SK-N-SH treated with all-trans-retinoic acid at 6 μM for 48 hours (cell line): ENCODE measurements at places on chromosomes 12 and 14.

DNA sequence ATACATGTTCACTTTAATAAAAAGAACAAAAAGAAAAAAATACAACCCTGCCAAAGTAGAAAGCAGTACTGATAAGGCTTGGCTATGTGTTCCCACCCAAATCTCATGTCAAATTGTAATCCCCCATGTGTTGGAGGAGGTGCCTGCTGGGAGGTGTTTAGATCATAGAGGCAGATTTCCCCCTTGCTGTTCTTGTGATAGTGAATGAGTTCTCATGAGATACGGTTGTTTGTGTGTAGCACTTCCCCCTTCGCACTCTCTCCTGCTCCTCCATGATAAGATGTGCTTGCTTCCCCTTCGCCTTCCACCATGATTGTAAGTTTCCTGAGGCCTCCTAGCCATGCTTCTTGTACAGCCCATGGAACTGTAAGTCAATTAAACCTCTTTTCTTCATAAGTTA is 59.9 kb downstream of the USP15 start:
- ATAC-seq = no peak

DNA sequence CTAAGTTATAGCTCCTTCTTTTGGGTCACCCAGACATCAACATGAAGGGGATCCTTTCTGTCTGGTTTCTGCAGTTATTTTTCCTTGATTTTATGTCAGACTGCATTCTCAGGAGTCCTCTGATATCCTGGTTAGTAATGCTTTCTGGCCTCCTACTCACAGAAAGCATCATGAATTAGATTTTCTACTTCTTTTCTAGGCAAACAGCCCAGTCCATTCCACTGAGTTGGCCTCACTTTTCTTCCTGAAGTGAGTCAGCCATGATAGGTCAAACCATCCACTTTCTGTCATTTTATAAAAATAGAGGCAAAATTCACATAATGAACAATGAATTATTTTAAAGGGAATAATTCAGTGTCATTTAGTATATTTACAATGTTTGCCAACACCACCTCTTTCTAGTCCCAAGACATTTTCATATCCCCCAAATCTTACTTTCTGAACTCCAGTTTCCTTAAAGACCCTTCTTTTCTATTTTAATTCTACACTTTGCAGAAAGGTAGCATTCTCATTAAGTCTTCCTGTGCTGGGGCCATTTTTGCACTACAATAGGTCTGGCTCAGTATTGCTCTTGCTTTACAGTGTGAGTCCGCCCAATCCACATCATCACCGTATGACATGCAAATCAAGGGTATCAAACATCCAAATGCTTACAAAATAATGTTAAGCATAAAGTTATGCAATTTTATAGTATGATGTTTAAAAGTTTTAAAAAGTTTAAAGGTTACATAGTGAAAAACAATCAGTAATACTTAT is 95.1 kb downstream of the UNC79 start:
- ATAC-seq = no peak

DNA sequence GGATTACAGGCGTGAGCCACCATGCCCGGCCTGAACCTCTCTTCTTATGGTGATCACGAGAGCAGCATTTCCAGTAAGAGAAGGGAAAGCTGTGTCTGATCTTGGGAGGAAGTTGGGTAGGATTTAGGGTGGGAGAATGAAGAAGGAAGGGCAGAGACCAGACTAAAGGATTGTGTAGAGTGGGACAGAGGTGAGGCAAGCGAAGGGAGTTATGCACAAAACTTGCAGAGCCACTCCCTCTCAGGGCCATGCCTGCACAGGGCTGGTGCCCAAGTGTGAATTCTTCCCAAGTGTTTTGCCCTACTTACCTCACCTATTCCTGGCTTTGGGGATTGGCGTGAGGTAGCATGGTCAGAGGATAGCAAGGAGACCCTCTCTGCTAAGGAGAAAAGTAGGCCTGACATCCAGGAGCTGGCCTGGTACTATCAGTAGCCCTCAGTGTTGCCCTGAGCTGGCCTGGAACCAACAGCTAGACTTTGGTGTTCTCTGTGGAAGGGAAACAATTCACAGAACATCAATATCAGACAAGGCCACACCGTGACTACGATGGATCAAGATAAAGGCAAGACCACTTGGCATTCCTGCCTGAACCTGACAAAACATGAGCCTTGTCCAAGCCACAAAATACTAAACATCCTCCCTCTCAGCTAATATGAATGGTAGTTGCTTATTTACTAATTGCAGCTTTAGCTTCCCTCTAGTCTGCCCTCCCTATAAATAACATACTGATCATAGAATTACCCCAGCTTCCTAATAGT is 201.0 kb upstream of the AMIGO2 start:
- no peak for ATAC-seq

DNA sequence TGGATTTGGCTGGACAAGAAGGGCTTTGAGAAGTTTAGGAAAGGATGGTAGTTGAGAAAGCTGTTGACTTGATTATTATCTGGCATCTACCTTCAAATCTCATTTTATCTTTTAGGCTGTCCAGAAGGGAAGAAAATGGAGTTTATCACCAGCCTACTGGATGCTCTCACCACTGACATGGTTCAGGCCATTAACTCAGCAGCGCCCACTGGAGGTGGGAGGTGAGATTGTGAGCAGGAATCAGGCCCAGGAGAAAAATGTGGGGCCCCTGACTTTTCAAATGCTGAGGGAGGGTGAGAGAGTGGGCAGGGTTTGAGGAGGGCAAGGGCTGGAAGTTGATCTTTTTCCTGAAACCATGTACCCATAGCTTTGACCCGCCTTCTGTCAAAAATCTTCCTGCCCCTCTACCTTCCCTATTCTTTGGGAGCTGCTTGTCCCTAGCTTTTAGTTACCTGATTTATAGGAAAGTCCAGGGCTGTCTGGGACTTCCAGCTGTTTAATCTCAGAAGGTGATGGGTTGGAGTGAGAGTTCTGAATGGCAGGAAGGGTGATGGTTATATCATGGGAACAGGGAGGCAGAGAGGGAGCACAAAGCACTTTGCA is 134.2 kb downstream of the SMOC1 start:
- ATAC-seq = no peak

GRCh38 chr14:96243785-96244184 is 12.2 kb upstream of the BDKRB1 start:
- ATAC-seq = no peak

DNA sequence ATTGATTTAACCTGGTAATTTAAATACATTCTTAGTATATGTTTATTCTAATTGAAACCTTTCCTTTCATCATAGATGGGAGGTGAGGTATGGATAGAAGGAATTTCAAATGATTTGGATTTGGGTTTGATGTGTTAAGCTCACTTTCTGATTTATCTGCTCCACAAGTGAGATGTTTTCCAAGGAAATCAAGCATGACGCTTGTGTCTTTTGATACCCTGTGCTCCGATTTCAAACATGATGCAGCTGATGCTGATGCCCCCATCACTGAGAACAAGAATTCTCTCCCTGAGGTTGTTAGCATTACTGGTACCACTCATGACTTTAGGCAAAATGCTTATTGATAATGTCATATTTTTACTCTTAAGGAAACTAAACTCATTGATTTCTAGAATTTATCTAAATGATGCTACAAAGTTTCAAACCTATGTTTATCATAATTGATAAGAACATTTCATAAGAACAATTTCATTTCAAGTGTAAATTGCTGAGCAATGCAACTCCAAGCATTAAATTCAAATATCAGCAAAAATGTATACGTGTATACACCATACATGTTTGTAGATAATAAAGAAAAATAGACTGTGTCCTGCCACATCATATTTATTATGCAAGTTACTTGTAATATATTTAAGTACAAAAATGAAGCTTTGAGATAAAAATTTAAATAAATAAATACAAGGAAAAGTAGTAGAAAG is 75.5 kb upstream of the LRIG3 start:
- ATAC-seq = no peak

- no peak for ATAC-seq
Observed at GRCh38 chr14:33636716-33637115, 314.2 kb downstream of the EGLN3 start.

DNA sequence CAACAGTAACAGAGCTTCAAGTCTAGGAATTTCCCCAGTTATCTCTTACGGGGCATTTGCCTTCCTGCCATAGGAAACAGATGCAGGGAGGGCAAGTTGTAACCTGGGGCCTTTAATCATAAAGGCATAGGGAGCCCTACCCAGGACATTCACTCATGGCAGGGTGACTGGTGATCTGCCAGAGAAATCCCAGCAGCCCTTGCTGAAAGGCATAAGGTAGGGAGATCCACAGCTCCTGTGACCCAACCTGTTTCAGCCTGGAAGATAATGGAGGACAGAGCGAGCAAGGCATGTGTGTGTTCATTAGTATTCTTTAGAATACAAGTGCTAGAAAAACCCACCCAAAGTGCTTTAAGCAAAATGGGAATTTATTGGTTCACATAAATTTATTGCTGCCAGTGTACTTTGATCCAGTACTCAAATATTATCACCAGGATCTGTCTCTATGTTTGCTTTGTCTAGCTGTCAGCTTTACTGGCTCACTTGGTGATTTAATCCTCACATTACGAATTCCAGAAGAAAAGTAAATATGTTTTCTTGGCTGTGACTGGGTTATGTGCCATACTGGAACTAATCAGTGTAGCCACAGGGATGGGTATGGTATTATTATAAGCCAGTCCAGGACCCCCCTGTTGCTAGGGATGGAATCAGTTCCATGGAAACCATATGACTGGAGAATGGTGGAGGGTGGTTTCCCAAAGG is 21.1 kb upstream of the AKAP6 start:
- ATAC-seq = peak; percentile 52

- ATAC-seq = no peak
Observed at GRCh38 chr12:30378307-30378706, 317.4 kb downstream of the IPO8 start.

DNA sequence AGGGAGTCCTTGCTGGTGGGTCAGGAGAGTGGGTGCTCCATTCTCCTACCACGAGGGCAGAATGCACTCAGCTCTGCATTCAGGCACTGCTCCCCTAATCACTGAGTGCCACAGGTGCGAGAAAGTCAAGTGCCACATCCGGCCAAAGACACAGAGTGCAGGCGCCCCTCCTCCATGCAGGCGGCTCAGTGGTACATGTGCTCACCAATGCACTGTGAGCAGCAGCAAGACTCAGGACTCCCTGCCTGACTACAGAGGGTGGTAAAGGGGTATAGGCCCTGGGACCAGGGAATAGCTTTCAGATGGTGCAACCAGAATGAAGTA is 32.9 kb downstream of the ZFYVE21 start:
- ATAC-seq = no peak

DNA sequence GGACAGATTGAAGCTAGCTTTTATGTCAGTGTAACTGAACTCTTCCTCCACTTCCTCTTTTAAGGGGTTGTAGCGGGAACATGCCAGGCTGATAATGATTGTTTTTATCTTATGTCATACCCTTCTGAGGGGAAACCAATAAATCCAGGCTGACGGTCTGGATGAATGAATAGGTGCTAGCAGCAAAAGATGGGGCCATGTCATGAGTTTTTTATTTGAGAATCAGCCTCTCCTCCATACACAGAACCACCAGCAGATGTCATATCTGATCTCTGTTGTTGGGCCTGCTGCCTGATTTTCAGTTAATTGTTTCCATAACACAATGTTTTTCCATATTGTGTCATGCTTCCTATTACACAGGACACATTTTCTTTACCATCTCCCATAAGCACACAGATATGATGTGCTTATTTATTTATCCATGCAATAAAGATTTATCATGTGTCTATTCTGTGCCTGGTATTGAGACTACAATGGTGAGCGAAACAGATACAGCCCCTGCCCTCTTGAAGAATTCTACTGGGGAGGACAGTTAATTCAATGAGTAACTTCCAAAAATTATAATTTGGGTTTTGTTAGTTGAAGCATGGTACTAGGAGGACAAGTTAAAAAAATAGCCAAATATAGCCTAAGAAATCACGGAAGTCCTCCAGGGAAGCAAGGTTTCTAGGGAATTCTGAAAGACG is 33.6 kb upstream of the CRY1 start:
- ATAC-seq = peak; percentile 71; the same call in 2 of the 3 replicates

DNA sequence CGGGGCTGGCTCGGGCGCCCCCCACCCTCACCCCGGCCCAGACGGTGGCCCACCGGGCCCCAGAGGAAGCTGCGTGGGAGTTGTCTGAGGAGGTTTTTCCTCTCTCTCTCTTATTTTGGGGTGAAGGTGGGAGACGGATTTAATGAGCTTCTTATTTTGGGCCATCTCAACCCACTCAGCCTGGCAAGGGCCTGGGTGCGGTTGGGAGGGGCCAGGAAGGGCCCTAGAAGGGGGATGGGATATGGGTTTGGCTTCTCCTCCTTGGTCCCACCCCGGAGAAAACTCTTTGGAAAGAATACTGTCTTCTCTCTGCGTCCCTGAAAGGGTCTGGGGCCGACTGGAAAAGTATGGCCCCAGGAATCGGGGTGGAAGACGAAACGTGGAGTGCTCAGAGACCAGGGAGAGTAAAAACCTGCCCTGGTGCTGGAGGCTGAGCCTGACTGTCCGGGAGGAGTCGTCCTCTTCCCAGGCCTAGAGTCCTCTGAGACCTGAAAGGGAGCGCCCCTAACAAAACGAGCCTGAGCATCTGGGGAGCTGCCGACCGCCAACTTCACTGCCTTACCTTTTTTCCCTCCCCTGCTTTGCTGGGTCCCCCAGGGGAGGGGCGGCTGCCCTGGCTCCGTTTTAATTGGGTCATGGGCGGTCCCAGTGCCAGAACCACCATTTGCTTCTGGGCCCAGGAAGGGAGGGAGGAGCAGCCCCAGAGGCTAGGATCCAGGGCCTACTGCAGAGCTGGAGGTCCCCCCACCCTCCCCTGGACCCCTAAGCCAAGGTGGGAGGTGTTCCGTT is 1.6 kb downstream of the MMP14 start:
- ATAC-seq = peak; percentile 12; the same call in 1 of the 3 replicates

DNA sequence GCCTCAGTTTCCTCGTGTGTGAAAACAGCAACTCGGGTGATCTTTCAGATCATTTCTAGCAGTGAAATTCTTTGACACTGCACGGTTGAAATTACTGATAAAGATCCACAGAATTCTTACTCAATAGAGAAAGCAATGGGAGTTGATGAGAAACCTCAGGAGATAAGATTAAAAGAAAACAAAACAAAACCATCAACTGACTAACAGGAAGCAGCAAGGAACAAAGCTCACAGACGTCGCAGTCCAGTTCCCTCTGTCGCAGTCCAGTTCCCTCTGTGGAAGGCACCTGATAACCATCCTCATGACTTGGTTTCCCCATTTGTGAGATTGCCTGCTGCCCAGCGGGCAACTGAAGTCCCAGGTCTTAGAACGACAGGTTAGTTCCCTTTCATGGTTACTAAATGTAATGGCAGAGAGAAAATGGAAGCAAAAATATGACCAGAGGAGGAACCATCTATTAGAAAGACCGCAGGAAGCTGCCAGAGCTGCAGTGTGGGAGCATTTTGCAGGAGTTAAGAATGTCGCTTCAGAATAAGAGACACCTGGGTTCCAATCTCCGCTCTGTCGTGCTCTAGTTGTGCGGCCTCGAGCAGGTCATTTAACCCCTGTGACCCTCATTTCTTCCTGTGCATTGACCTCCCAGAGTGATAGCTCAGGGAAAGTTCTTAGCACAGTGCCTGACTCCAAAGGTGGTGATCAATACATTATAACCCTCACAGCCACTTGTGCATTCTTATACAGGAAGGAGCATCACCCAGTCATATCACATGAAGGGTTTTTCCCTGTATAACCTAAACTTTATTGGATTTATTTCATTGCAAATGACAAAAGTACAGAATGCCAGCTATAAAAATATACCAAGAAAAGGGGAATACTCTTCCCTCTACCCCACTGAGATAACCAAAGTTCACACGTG is 5.1 kb upstream of the MED13L start:
- no peak for ATAC-seq

- ATAC-seq = no peak
Observed at GRCh38 chr12:22238211-22238610, 96.3 kb downstream of the ST8SIA1 start.
